ENCODE measurements at places on chromosomes 7 and 10.

- DNase-seq: no peak
Measured at GRCh38 chr10:58180666-58181065, 87.0 kb downstream of the IPMK start.

DNA sequence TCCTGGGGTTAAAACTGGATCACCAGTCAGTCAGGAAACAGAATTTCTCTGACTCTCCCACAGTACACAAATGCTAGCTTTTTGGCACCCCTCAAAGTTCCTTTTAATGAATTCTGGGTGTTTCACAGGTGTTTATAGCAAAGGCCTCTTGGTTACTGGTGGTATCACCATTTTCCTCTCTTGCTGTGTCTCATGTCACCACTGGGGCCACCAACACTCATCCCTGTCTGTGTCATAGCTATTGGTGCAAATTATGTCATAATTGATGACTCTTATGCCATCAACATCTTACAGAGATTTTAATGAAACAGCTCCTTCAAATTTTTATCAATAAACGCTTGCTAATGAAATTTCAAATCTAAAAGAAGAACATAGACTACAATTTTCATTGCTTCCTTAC lies 27.7 kb upstream of the OSBPL3 start:
- no peak for DNase-seq

GRCh38 chr10:81036257-81036656 lies 498.6 kb downstream of the SH2D4B start:
- DNase-seq: no peak

GRCh38 chr7:134071355-134072331 lies 55.5 kb upstream of the LRGUK start:
- no peak for DNase-seq

Measured in NCI-H2029 treated with DMSO at 0.1 percent for 48 hours (cell line).